ENCODE measurements at places on chromosomes 13 and 19.

GRCh38 chr13:23613596-23613995 is 43.4 kb downstream of the TNFRSF19 start:
- DNase-seq = no peak

DNA sequence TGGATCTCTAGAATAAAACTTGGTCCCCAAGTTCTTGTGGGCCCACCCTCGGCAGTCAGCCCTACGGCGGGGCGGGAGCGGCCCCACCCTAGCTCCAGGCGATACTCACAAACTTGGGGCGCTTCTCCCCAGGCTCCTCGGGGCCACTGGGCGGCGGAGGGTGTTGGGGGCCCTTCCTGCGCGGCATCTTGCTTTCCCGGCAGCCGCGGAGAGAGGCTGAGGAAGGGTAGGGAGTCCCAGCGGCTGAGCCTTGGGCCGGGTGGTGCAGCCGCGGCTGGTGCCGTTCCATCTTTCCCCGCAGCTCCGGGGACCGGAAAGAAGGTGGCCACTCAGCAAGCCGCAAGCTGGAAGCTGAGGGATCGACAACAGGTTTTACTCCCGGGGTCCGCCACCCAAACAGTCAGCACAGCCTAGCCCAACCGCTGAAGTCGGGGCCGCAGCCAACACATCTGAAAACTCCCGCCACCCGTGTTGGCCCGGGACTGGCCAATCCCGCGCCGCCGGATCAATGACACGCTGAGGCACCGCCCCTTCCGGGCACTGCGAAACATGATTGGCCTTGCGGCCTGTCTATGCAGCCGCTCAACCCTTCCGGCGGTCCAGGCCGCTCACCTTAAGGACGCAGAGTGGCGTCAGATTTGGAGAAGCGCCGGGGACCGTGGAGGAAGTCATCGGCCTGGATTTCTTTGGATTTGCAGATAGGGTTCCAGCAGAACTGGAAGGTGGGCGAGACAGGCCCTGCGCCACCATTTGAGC is at the start of gene DIAPH3:
TSS of gene DIAPH3 (minus strand) at position 451 of the 756 bp plus-strand sequence. CDS start at position 289, 162 bp downstream.
- peak; percentile 96 for DNase-seq

DNA sequence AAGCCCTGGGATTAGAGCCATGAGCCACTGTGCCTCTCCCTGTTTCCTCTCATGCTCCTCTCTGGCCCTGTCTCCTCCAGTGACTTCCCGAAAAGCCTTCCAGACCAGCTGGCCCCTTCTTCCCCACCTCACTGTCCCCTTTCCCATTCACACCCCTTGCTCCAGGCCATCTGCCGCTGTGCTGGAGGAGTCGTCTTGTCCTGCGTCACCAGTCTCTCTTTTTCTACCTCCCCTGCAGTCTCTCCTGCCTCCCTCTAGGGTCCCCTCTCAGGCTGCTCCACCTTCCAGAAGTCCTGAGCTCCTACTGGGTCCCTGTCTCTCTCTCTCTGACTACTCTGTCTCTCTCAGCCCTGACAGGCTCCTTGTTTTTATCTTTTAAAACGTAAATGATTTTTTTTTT is 5.3 kb upstream of the FFAR1 start:
- DNase-seq = no peak

- DNase-seq = no peak
These were observed 3.1 kb downstream of the TMED1 start for GRCh38 chr19:10832939-10833296.

- no peak for DNase-seq
These were observed 29.9 kb downstream of the EFNA2 start for GRCh38 chr19:1315470-1316166.

GRCh38 chr13:113152984-113153809 is 5.3 kb upstream of the PROZ start:
- DNase-seq = peak; percentile 78

DNA sequence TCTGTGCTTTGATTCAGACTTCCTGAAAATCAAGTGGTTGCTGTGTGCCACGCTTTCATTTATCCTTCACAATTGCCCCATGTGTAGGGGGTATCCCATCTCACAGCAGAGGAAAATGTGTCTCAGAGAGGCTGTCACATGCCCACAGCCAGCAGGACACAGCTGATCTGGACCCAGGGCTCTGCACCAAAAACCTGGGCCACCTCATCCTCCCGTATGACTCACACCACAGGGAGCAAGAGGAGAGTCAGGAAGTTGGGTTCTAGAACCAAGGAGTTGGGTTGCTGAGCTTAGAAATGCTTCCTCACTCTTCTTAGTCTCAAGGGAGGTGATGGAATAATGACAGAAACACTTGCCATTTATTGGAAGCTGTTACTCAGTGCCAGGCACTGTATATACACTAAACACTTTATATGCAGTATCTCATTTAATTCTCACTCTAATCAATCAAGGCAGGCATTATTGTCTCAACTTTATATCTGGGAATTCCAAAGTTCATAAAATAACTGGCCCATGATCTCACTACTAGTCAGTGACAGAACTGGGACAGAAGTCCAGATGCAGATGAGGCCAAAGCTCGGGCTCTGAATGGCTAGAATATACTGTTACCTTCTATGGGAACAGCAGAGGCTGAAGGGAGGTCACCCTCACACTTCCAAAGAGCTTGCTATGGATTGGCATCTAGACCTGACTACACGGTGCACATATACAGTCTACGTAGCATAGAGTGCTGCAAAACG is 47.7 kb upstream of the ATP12A start:
- no peak for DNase-seq

DNA sequence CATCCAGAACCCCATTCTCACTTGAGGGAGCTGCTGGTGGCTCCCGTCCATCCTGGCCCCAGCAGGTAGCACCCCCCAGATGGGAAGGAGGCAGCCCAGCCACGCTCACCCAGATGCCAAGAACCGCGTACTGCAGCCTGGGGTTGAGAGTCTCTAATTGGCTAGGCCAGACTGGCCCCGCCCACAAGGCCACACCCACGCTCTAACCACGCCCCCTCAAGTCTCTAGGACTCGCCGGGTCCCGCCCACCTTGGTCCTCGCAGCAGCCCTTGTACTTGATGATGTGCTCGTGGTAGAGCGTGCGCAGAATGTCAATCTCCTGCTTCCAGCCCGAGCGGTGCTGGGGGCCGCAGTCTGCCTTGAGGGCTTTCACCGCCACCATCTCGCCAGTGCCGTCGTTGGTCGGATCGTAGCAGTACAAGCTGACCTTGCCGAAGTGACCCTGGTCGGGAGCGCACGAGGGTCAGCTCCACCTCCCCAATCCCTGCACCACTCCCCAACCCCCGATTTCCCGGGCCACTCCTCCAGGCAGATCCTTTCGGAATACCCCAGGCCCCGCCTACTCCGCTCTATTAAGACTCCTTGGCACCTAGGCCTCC is 14.5 kb upstream of the ICAM3 start:
- peak; percentile 92 for DNase-seq

DNA sequence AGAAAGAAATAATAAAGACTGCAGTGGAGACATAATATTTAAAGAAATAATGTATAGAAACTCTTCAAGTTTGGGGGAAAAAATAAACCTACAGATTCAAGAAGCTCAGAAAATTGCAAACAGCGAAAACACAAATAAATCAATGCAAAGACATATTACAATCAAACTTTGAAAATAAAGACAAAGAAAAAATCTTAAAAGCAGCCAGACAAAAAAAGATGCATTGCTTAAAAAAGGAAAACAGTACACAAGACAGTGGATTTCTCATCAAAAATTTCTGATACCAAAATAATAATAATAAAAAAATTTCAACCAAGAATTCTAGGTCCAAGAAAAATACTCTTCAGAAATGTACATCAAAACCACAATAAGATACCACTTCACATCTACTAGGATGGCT is 681.0 kb downstream of the UQCRFS1 start:
- no peak for DNase-seq

DNA sequence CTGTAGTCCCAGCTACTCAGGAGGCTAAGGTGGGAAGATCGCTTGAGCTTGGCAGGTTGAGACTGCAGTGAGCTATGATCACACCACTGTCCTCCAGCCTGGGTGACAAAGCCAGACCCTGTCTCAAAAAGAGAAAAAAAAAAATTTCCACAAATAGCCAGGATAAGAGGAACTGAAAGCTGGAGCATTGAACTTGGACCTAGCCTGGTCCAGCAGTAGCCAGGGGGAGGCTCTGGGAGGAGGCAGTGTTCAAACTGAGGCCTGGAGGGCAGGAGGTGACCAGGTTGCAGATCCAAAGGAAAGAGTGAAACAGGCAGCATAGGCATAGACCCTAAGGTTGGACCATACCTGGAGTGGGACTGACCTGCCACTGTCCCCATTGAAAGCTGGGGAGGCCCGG is 26.9 kb upstream of the PIK3R2 start:
- no peak for DNase-seq
